ENCODE measurements at places on chromosomes 16 and 17. TPM values are rescaled to one million over a fixed set of nuclear protein-coding genes. Genes with fewer than 3 reads are reported as not detected.

DNA sequence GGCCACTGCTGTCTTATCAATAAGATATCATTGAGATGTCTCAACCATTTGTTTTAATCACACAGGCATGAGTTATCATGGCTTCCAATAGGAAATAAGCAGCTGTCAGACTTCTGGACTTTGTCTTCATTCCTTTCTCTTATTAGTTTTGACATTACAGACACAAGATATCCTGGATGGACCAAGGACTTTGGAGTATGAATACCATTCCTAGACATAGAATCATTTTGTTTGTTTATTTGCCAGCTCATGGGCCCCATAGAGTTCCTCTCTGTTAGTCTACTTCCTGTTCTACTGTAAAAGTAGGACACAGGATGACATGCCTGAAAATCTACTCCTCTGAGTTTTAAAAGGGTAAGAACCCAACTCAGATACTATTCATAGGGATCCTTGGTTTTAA, 77.7 kb upstream of the KCNJ16 start:
- DNase-seq = no peak

The CDRT4 gene
- total RNA-seq = 4.5 TPM

DNA sequence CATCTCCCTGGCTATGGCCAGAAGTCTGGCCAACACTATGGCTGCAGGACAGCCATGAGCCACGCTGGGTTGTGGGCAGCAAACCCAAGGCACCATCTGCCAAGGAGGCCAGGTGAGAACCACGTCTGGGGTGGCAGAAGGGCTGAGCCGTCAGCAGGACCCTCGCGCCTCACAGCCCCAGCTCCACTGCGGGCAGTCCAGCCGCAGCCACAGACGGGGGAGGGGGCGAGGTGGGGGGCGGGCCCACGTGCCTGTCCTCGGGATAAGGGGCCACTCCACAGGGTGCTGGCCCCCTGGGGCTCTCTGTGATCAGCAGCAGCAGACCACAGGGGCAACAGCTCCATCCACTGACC, 6.5 kb upstream of the BAIAP2 start:
- DNase-seq = no peak

DNA sequence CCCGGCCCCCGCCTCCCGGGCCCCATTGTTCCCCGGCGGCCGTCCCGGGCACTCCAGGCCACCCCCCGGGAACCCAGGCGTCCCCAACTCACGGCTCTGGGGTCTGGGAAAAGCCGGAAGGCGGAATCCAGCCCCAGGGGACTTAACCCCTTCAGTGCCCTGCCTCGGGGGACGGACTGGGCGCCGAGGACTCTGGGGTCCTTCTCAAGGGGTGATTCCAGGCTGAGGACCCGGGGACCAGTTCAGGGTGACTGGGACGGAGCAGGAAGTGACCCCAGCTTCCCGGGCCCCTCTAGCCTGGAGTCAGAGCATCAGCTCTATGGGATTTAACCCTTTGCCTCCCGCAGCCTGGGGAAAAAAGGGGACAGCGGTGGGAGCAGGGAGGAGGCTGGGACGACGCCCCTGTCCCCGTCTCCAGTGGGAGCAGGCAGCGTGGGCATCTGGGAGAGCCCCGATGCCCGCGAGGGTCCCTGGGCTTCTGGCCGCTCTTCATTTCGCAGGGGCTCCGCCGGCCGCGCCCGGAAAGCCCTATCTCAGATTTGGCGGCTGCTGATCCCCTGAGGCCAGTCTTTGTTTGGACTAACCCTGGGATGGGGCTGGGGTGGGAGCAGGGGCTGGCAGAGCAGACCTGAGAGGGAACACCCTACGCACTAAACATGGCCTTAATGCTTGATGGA, at the start of gene ZNF629:
Gene ZNF629 (minus strand): TSS at position 270 of the 677 bp plus-strand sequence. CDS start 2,723 bp downstream, outside the sequence.
- DNase-seq = peak; percentile 91

GRCh38 chr17:68349157-68349556, 57.9 kb downstream of the ARSG start:
- no peak for DNase-seq

DNA sequence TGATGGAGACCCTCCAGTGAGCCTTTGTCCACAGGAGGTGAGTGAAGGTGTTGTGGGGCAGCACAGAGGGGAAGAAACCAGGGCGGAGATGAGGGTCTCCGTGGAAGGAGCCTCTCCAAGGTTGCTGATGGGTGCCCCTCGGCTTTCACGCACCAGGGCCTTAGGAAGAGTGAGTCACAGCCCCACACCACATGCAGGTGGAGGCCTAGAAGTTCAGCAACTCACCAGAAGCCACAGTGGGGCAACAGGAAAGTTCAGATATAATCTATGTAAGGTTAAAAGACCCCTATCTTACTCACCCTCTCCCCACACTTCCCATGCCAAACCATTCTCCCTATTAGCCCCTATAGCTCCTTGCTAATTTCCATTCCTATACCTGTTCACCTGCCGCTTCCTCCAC, 9.5 kb upstream of the HNF1B start:
- DNase-seq = no peak

The ADAP2 gene
- total RNA-seq = 28.7 TPM

- DNase-seq = no peak
Measured at GRCh38 chr17:13419676-13420075, 182.1 kb downstream of the HS3ST3A1 start.

DNA sequence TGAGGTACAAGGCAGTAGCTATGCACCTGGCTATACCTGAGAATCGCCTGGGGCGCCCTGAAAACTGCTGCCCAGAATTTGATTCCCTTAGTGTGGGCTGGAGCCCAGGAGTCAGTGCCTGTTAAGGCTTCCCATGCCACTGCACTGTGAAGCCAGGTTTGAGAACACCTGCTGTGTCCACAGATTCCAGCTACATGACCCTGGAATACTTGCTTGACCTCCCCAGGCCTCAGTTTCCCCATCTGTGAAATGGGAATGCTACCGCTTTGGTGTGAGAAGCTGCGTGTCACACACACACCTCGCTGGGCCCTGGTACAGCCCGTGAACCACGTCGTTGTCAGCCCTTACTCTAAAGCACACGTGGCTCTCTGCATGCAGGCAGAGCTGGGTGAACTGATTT, 271.0 kb downstream of the C16orf95 start:
- DNase-seq = no peak

DNA sequence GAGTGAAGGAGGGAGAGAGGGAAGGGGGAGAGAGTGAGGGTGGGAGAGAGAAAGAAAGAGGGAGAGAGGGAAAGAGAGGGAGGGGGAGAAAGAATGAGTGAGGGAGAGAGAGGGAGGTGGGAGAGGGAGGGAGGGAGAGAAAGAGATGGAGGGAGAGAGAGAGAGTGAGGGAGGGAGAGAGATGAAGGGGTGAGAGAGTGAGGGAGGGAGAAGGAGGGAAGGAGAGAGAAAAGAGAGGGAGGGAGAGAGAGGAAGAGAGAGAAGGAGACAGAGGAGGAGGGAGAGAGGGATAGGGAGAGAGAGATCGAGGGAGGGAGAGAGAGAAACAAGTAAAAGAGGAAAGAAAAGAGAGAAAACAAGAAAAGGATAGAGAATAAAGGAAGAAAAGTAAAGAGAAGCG, 225.7 kb downstream of the SHISA9 start:
- no peak for DNase-seq

- no peak for DNase-seq
Measured at GRCh38 chr17:21174186-21174585, 39.8 kb downstream of the TMEM11 start.

DNA sequence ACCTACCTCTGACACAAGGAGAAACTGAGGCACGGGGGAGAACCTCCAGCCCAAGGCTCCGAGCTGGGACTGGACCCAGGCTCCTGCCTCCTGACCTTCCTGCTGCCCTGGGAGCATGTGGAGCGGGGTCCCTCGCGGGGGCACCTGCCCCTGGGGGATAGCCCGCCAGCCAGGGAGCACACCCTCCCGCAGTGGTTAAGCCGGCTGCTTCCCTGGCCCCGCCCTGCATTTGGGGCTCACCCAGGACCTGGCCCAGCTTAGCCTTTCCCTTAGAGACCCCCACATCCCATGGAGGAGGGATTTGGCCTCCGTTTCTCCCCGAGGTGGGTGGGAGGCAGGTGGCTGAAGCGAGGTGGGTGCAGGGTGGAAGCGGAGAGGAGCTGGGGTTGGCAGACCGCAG, 1.8 kb upstream of the CDH15 start:
- no peak for DNase-seq

DNA sequence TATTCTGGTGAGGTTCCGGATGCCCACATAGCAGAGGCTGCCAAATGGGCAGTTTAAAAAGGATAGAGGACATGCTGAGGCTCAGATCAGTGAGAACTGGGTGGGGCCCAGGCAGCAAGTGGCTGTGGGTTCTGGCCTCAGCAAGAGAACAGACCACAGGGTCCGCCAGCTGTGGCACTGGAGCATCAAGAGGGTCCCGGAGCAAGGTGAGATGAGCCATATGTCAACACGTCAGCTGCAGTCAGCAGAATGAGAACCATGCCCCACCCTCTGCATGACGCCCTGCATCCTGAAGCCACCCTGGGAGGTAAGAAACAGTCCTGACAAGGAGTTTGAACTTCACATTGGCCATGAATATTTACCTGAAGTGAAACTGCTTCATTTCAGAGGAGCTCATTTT, 20.1 kb upstream of the CCL5 start:
- DNase-seq = no peak

DNA sequence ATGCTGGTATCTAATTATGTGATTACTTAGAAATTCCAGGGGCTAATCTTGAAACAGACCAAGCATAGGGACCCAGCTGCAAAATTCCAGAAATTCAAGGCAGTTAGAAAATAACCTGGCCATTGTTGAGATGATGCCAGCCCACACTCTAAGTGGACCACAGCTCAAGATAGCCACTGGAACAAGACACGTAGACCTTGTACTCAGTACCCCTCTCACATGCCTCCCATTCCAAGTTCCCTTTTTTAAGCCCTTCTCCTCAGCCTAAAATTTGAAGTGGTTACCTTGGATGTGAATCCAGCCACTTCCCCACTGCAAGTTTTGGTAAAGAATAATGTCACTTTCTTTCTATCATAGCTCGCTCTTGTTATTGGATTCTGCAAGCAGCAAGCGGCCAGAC, 4.1 kb upstream of the ZNF19 start:
- no peak for DNase-seq

The HSD3B7 gene
- total RNA-seq = 21.0 TPM

DNA sequence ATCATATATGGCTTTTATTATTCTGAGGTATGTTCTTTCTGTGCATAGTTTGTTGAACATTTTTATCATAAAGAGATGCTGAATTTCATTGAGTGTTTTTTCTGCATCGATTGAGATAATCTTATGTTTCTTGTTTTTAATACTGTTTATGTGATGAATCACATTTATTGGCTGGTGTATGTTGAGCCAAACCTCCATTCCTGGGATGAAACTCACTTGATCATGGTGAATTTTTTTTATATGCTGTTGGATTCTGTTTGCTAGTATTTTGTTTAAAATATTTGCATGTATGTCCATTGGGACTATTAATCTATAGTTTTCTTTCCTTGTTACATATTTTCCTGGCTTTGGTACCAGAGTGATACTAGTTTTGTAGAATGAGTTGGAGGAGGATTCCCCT, 500.2 kb downstream of the CDH11 start:
- DNase-seq = no peak

GRCh38 chr17:82699551-82699950, 1.1 kb upstream of the RAB40B start:
- DNase-seq = no peak

DNA sequence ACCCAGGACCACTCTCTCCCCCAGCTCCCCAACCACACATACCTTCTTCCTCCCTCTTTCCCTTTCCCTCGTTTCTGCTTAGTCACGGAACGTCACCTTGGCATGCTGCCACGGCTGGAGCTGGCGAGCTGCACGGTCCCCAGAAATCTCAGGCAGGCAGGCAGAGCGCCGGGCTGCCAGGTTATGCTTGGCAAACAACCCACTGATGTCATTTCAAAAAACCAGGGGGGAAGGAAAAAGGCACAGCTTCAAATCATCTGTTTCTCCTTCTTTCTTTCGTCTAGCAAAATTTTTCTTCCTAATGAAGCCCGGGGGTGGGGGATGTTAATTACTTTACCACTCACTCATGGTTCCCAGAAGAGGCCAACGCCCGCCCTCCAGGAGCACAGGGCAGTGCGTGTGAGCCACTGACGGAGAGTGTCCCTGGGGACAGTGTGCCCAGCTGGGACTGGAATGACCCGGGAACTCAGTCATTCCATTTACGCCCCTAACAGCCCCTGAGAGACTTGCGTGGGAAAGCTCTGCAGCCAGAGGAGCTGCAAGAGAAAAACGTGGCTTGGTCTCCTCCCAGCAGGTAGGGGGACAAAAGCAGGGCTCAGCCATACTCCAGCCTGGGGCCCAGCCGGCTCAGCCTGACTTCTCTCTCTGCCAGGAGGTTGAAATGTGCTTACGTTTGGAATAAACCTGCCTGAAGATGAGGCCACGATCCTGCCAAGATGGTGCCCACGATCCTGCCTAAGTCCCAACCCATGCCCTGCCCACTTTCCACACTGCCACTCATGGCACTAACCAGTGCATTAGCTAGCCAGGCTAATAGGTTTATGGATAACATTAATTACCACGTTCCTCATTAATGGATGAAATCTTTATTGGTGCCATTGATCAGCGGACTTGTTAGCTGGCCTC, 198.9 kb downstream of the ZFHX3 start:
- peak; percentile 95 for DNase-seq

The GJC1 gene
- total RNA-seq = 11.0 TPM

- no peak for DNase-seq
Measured at GRCh38 chr16:67967183-67967957, 1.1 kb downstream of the SLC12A4 start.

- DNase-seq = no peak
Measured at GRCh38 chr16:30918614-30919013, 4.8 kb upstream of the FBXL19 start.

The SERPINF2 gene
- total RNA-seq = 0.45 TPM

The KRT12 gene
- total RNA-seq = 57.6 TPM

- peak; percentile 31 for DNase-seq
Measured at GRCh38 chr16:8686031-8686621, 11.7 kb downstream of the ABAT start.

- DNase-seq = no peak
Measured at GRCh38 chr16:78640886-78641285, 541.4 kb downstream of the WWOX start.

DNA sequence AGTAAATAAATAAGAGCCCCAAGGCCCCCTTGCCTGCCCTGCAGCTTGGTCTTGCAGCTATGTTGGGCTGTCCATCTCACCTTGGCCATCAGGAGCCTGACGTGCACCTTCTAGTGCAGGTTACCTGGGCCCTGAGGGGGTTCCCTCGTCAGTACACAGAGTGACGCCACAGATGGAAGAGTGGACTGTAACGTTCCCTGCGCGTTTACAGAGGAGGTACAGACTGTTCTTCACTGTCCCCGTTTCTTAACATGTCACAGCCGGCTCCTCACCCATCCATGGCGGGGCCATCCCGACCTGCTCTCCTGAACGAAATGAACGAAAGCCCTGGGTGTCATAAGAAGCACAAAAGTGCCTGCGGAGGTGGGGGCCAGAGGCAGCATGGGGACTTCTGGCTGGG, 15.9 kb upstream of the FASN start:
- DNase-seq = no peak

The KRTAP2-3 gene
- total RNA-seq = not detected

The DNAH3 gene
- total RNA-seq = 8.7 TPM

DNA sequence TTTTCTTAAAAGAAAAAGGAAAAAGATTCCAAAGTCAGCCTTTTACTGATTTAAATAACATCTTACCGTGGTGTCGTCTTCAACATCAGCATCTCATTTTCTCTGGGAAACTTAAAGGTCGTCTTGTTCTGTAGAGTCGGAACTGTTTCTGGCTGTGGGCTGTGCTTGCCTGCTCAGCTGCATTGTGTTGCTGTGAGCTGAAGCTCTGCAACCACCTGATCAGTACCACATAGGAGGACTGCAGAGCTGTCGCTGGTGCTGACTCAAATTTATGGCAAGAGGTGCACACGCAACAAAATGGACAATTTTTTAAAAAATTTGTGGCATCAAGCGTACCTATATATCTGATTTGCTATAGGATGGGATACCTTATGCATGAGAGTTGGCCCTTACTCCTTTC, at the start of gene OMG:
Gene OMG (minus strand): TSS at position 150 of the 400 bp plus-strand sequence. CDS start 908 bp downstream, outside the sequence.
- DNase-seq = no peak
